ENCODE measurements at places on chromosomes 5 and 9.

DNA sequence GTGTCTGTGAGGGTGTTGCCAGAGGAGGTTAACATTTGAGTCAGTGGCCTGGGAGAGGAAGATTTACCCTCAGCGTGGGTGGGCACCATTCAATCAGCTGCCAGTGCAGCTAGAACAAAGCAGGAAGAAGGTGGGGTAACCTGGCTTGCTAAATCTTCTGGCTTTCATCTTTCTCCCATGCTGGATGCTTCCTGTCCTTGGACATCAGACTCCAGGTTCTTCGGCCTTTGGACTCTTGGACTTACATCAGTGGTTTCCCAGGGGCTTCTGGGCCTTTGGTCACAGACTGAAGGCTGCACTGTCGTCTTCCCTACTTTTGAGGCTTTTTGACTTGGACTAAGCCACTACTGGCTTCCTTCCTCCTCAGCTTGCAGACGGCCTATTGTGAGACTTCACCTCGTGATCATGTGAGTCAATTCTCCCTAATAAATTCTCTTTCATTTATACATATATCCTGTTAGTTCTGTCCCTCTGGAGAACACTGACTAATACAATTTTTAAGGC, 38.1 kb downstream of the PBX3 start:
- DNase-seq: no peak

- no peak for DNase-seq
These were observed 27.1 kb upstream of the TLE1 start for GRCh38 chr9:81716409-81716808.

- no peak for DNase-seq
These were observed 126.0 kb downstream of the WNK2 start for GRCh38 chr9:93309889-93310425.

DNA sequence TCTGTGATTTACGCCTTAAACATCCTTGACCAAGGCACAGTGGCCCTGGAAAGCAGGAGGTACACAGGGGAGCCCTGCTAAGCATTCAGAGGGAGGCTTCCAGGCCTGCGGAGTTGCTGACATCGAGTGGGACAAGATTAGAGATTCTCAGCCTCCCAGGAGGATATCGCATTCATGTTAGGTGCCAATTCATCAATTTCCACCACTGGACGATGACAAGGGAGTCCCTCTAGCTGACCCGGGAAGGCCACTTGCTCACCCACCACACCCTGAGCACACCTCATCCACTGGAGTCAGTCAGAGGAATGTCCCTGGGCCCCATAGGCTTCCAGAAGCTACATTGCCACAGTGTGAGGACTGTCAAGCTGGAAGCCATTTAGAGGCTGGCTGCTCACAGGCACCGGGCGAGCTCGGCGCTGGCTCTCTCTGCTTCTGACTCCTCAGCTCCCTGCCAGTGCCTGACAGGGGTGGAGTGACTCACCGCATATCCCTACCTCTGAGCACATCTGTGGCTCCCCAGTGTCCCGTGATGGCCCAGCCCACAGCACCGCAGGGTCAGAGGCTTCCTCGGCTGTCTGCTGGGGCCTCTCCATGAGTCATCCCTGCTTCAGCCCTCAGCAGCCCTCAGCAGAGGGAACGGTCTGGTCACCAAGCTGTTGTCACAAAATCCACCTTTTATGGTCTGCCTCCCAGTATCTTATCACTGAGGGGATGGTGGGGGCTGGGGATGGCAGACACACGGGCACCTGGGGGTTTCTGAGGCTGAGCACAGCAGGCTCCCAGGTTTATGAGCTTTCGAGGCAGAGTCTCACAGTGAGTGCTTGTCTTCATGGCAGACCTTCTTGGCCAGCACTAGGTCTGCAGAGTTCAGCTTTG, 117.5 kb downstream of the ZNF608 start:
- no peak for DNase-seq

DNA sequence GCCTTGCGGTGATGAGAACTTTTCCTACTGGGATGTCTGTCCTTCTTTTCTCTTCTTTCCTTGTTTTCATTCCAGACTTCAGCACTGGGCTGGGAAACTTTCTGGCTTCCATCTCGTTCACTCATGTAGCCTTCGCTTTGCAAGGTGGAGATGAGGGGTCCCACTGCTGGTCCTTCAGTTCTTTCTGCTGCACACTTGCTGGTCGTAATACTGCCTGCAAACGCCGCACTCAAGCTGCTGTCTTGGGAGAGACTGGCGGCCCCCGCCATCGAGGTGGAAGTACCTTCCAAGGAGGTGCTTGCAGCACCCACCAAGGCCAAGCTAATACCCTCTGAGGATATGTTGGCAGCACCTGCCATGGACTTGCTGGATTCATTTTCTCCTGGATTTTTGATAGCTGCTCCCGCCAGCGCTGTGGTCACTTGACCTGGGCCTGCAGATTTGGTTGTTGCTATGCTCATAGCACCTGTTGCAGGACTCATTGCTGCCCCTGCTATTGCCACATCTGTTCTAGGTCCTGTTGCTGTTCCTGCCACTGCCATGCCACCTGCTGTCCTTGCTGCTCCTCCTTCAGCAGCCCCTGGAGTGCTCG, 3.0 kb downstream of the GARIN3 start:
- DNase-seq: no peak

- no peak for DNase-seq
These were observed 1.5 kb downstream of the WHRN start for GRCh38 chr9:114503522-114504340.

GRCh38 chr9:76691517-76692313, 72.5 kb upstream of the PCA3 start:
- DNase-seq: no peak

- no peak for DNase-seq
These were observed 823.2 kb downstream of the TLE1 start for GRCh38 chr9:80866121-80866520.

DNA sequence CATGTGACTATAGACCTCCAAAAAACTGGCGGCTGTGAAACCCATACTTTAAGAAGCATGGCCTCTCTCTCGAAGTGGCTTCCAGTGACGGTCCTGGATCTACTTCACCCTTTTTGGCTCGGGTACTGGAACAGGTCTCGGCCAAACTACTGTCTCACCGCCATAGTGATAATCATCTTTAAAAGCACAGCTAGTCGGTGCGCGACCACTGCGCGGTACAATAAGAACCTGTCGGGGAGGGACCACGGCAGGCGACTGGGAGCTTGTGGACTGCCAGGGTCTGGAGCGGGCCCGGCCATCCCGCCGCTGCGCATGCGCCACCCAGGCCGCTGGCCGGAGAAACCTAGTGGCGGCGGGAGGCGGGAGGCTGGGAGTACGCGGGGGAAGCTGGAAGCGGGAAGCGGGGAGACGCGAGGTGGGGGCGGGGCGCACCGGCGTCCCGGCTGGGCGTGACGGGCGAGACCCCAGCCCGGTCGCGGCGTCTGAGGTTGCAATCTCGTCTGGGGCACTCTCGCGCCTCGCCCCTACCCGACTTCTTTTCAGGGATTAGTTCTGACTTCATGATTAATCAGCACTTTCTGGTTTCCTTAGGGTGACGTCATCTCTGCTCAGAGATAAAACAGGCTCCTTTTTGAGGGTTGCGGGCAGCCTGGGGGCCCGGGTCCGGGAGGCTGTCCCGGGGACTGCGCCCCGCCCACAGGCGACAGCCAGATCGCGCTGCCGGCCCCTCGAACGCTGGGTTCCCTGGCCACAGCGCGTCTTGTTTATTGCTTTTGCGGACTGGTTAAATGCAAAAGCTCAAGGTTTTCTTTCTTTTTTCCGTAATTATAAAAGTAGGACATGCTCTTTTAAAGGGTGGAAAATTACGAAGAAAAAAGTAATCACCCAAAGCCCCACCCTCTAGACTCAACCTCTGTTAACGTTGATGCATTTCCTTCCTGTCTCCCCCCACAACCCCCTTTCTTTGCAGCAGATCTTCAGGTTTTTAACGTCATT, 266.8 kb downstream of the CWC27 start:
- DNase-seq: peak; percentile 72

DNA sequence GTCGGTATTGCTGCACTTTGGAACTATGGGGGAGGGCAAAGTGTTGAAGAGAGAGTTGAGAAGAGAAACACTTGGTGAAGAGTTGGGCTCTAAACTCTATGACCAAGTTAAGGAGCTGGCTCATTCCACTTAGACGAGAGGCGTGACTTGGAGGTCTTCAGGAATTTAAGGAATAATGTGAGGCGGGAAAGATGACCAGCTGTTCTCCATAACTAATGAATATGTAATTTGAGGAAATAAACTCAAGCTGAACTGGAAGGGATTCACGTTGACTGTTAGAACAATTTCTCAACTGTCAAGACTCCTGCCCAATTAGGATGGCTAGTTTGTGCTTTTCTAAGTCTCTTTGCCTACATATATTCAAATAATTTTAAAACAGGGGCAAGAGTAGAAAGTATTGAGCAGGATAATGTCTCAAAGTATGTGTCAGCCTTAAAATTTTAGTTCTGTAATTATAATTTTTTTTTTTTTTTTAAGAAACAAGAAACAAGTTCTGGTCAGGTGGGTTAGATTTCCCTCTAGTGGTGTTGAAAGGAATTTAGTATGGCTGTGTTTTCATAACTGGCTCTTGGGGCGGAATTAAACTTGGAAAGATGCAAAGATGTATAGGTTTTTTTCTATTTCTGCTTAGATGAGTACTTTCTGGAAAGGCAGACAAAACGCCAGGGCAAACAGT, 33.4 kb downstream of the TMEM252 start:
- DNase-seq: no peak

- DNase-seq: no peak
These were observed 288.2 kb upstream of the MAP3K1 start for GRCh38 chr5:56527174-56527573.

DNA sequence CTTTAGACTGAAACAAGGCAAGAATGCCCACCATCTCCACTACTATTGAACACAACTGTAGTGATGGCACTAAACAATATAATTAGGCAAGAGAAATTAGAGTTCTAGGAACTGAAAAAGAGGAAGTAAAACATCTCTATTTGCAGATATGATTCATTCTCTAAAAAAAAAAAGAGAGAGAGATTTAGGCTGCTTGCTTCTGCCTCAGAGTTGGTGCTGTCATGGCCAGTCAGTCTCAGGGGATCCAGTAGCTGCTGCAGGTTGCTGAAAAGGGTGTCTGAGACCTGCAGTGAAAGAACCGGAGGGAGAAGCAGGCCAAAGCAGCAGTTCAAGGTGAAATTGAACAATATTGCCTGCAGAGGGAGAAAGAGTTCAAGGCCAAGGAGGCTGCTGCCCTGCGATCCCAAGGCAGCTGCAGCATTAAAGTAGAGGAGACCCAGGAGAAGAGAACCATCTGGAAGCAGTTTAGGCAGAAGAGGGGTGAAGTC, 72.5 kb downstream of the AP3B1 start:
- no peak for DNase-seq

- DNase-seq: no peak
These were observed 118.0 kb upstream of the PHYKPL start for GRCh38 chr5:178350361-178351220.

- no peak for DNase-seq
These were observed 170.5 kb downstream of the GABRB2 start for GRCh38 chr5:161376034-161376433.

DNA sequence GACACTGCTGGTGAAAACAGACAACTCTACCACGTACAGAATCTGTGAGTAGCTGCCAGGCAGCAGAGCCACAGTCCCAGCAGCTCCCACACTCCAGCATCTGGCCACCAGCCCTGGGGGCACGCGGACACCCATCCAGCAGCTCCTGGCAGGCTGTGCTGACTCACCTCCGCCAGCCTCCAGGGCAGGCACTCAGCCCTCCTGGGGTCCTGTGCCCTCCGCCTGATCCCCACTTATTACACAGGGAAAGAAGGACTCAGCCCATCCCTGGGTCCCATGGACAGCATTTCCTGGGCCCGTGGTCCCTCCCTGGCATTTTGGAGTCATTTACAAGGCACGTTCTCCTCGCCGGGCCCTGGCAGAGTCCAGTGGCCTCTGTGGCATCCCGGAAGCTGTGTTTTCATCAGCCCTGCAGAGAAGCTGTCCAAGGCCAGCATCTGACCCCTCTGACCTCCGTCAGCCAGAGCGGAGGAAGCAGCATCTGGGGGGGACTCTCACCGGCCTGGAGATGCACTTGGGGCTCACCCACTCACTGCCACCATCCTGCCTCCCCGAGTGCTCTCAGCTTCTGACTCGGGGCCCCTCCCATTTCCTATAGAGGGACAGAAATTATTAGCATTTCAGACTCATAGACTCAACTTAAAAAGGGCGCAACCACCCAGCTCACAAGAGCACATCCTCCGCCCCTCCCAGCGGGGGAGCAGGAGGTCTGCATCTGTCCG, 21.6 kb downstream of the PAEP start:
- DNase-seq: no peak

DNA sequence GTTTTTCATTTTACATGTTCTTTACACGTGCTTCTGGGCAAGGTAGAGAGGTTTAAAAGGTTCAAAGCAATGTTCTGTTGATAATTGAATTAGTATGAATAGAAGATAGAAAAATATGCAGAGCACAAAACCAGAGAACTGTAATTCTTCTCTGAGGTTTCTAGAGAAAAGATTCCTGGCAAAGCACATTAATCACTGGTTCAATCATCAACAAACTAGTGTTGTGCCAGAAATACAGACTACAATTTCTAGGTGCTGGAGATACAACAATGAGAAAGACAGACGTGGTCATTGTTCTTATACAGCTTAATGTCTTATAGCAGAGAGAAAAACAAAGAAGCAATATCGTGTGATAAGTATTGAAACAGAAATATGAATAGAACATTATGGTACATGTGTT, 25.5 kb downstream of the MEGF9 start:
- DNase-seq: no peak

DNA sequence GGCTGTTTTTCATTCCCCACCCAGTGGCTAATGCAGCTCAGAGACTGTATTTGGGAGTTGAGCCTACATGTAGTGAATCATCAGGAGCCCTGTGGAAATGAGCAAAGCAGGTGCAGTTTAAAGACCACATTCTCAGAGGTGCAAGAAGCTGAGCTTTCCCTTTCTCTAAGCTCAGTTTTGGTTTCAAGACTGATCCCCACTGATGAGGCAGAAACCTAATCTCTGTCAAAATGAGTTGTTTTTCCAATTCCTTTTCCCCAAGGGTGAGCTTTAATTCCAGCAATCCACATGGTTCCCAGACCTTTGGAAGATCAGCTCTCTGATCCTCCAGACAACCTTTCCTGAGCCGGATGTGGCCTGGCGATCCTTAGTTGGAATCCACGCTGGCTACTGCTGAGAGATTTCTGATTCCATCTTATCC, 420.5 kb downstream of the EBF1 start:
- DNase-seq: no peak

- no peak for DNase-seq
These were observed 106.5 kb downstream of the THBS4 start for GRCh38 chr5:80141681-80142080.

GRCh38 chr9:13929013-13929412, 384.9 kb downstream of the NFIB start:
- no peak for DNase-seq

GRCh38 chr5:80607832-80608231, 37.8 kb upstream of the ANKRD34B start:
- DNase-seq: no peak

GRCh38 chr9:93089024-93089423, 7.0 kb upstream of the CARD19 start:
- DNase-seq: no peak

- no peak for DNase-seq
These were observed 954 bp downstream of the TBCA start for GRCh38 chr5:77774981-77775789.

DNA sequence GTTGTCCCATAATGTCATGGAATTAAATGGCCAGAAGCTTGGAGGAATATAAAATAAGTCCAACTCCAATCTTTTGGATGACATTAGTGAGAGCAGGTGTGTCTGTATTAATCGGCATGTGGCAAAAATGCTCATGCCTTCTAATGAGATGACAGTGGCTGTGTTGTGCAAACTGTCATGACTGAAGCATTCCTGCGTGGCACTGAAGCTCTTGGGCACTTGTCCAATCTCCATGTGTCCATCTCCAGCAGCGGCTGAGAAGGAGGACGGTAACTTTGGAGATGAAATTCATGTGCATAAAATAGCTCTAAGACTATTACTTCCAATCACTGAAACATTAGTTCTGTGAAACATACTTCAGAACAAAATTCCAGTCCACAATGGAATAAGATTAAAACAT, 697.5 kb upstream of the GRAMD2B start:
- no peak for DNase-seq

Data from DMS79 (cell line).